ENCODE measurements at places on chromosomes 1 and 21.
A peak's percentile ranks its signal among the peaks of the same experiment; 100 is the strongest.

- no peak for DNase-seq
Measured at GRCh38 chr1:200133123-200133522, 105.6 kb downstream of the NR5A2 start.

DNA sequence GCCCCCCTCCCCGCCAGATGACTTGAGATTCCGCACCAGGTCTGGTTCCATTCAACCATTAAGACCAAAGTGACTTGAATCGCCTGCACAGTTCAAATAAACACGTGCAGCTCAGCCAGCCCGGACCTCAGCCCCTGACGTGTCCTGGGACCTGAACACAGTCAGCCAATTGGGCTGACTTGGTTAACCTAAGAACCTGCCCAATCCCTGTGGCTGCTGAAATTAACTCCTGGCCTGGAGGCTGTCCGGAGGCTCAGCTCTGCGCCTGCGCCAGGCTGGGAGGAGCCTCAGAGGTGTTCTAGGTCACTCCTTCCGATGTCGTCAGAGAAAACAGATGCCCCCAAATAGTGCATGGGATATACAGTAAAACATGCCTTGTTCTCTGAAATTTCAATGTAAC, 73.4 kb downstream of the SCCPDH start:
- no peak for DNase-seq

- DNase-seq: no peak
Measured at GRCh38 chr1:51240084-51240483, 4.0 kb downstream of the RNF11 start.

DNA sequence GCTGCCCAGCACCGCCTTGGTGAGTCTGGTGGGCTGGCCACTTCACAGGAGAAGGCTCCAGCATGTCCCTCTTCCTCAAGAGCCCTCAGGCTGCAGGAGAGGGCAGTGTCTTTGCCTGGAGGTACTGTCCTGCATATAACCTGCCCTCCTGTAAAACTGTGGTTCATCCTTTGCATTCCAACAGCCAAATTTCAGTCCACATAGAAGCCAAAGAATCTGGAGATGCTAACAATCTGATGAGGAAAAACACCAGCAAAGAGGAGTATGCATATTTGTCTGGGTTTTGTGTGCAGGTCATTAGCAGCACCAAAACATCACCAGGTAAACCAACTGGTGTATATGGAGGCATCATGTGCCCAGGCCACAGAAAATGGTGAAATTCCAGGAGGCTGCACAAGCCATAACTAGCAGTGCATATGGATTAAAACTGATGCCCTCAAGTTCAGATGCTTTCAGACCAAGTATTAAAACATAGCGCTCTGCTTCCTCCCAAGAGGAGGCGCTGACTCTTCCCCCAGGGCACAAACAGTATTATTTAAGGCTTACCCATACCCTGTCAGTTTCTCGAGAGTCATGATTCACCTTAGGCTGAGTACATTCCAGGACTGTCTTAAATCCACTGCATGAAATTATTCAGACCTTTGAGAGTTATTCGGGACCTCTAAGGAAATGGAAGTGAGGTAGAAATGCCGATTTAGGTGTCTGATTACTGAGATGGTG, 150.5 kb upstream of the COA6 start:
- no peak for DNase-seq

DNA sequence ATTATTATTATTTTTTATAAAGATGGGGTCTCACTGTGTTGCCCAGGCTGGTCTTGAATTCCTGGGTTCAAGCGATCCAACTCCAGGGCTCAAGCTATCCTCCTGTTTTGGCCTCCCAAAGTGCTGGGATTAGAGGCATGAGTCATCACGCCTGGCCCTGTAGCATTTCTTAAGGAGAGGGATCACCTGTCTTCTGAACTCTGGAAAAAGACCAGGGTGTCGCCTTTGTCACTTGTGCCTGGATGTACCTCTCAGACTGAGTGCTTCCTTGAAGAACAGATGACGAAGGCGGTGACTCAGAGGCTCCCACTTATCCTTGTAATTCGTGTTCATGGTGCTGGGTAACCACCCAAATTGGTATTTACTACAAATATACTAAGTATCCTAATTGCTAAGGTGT, 2.4 kb upstream of the CGN start:
- DNase-seq: no peak

DNA sequence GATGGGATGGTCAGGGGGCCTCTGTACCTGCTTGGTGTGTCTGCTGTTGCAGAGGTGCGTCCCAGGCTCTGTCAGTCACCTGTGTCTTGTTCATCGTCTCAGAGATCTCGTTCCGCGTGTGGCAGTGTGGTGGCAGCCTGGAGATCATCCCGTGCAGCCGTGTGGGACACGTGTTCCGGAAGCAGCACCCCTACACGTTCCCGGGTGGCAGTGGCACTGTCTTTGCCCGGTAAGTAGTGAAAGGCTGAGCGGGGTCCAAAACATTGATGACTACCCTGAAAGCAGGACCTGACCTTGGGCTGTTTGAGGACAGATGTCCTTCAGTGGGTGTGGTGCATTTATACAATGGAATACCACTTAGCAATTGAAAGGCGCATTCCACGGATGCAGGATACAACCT, 171.0 kb downstream of the PGBD5 start:
- DNase-seq: no peak

DNA sequence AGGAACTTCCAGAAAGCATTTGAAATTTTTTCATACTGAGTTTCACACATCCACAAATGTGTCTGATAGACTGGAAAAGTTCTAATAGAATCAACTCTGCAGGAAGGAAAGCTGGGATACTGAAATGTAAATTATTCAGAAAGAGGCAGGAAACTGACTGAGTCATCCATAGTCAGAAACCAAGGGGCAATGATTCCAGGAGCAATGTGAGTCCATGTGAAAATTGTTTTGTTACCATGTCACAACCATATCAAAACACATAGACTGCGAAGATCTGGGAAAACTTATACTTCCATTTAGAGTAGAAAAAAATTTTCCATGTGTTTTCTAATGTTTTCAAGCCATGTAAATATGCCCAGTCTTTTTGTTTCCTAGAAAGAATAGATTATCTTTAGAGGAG, 142.3 kb upstream of the TMPRSS15 start:
- no peak for DNase-seq

GRCh38 chr1:151047591-151047924, at the start of gene C1orf56:
Gene C1orf56, plus strand, starts transcription at chr1:151047751. Its CDS starts 97 bp downstream, at chr1:151047848.
- peak; percentile 64 for DNase-seq

GRCh38 chr1:200979574-200980451, 43.7 kb downstream of the KIF21B start:
- DNase-seq: peak; percentile 79

- DNase-seq: no peak
Measured at GRCh38 chr1:244852694-244853093, 11.6 kb downstream of the HNRNPU start.

- no peak for DNase-seq
Measured at GRCh38 chr1:147409886-147410285, 131.4 kb upstream of the BCL9 start.

- no peak for DNase-seq
Measured at GRCh38 chr21:15617964-15618363, 111.8 kb upstream of the USP25 start.

DNA sequence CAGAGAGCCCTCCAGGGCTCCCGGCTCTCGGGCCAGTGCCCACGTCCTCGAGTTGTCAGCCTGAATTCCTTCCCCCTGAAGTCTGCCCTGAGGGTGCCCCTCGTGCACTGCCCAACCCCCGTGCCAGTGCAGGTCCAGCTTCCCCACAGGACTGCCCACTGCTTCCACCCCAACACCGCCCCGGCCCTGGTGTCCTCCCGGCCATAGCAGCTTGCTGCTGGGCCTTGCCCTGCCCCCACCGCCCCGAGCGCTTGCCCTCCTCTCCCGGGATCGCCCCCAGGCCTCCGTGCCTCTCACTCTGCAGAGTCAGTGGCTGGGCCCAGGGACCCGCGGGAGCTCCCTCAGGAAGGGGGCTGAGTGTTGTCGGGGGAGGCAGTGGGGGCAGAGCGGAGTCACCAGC, 24.1 kb upstream of the ARHGEF16 start:
- no peak for DNase-seq

GRCh38 chr1:55051621-55052020, 12.3 kb downstream of the PCSK9 start:
- no peak for DNase-seq

DNA sequence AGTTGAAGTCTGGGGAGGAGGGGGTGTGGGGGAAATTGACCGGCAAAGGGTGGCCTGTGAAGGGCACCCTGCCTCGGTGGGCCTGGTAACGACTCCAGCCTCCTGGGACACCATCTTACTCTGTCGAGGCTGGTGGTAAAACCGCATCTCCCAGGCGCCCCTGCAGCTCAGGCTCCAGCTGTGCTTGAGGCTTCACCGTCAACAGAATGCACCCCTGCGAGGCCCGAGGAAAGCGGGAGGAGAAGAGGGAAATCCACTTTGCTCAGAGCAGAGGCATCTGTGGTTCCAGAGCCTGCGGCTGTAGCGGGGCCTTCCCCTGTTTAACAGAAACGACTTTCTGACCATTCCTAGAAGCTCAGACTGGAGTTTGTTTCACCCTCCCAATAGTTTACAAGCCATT, 165.6 kb downstream of the NPHP4 start:
- no peak for DNase-seq

GRCh38 chr1:246365708-246366107, 141.4 kb downstream of the SMYD3 start:
- peak; percentile 9 for DNase-seq

DNA sequence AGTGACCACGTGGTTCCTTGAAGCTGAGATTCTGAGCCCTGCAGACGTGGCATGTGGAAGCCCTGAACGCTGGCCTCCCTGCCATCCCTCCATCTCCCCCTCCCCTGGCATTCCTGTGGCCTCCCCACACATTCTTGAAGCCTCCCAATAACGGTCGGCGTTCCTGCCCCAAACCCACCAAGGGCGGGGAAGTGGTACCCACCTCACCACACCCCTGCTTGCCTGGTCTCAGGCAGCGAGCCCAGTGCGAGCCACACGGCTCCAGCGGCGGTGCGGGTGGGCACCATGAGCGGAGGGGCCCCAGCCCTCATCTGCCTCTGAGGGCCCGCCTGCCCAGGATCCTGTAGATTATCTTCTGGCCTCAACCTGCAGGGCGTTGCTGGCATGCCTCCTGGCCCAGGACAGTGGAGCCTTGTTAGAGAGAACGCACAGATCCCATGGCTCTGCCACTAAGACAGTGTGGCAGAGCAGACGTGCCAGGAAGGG, 20.6 kb upstream of the PRELP start:
- DNase-seq: no peak
